Dermis blood vessel endothelial cell (primary cell): ENCODE measurements at places on chromosomes 16 and 17.
A peak's percentile ranks its signal among the peaks of the same experiment; 100 is the strongest.

- no peak for DNase-seq
Measured at GRCh38 chr17:82950525-82951102, 110.8 kb upstream of the ZNF750 start.

DNA sequence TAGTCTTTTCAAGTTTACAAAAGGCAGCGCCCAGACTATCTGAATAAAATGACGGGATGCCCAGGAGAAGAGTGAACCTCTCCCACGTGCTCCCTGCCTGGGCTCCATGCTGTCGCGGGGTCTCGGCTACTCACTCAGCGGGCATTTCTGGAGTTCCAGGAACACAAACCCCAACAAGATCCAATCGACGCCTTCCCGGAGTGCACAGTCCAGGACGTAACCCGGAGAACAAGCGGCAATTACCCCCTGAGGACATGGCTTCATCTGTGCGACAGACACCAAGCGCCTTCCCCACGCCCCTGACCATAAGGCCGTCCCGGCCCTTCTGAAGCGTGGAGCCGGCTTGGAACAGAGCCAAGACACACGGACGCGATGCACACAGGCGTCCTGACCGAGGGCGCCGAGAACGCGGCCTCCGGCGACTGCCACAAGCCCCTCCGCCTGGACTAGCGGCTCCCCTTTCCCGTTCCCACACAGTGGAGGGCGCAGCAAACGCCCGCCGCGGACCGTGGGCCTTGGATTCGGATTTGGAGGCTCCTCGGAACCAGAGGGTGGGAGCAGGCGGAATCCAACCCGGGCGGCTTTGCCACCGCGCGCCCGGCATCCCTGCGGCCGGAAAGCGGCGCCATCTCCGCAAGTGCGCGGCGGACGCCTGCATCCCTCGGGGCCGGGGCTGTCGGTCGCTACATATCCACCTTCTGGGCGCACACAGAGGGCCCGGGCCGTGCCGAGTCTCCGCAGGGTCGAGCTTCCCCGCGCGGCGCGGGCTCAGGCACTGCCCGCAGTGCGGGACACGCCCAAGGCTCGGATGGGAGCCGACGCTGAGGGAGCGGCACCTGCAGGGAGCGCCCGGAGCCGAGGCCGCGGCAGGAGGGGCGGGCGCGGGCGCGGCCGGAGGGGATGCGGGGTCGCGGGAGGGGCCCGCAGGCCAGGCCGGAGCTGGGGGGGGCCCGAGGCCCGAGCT, 725 bp downstream of the ABCA3 start:
- peak; percentile 75 for DNase-seq

- DNase-seq: no peak
Measured at GRCh38 chr17:32834104-32834503, 42.8 kb downstream of the MYO1D start.

DNA sequence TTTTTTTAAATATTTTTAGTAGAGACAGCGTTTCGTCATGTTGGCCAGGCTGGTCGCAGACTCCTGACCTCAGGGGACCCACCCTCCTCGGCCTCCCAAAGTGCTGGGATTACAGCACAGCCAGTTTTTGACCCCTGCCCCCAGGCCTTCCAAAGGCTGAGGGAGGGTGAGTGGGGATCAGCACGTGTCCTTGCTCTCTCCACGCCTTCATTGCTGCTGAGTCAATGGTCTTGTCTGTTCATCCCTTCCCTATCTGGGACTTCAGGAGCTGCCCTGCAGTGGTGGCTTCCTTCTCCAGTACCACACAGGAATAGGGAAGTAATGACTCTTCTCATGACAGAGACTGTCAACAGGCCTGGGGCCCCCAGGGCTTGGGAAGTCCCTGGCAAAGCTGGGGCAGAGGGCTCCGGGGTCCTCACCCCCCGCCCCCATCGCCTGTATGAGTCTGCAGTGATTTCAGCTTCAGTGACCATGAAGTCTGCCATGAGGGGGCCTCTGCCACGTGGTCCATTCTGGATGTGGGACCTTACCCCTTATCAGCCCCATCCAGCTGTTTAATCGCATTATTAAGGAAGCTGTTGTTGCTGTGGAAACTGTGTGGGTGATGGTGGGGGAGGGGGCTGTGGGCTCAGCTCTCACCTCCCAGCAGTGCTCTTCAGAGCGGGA, 6.1 kb downstream of the ABCC3 start:
- DNase-seq: peak; percentile 52

GRCh38 chr16:57875347-57875746, 73.1 kb upstream of the KIFC3 start:
- no peak for DNase-seq

GRCh38 chr16:73697336-73697735, 599.3 kb upstream of the PSMD7 start:
- no peak for DNase-seq

DNA sequence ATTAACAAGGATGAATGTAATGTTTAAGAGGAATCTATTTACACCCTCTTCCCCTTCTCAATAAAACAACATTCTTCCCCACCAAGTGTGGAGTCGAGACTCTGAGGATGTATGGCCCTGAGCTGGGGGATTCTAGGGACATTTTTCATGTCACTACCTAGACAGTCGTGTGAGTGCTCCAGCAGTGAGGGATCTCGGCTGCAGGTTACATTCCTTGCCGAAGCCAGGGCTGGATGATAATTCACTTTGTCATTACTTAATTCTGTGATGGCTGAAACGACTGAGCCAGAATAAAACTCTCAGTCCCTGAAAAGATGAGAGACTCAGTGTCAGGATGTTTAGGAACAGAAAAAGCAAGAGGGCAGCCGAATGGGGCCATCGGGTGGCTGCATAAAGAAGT, 106.9 kb upstream of the HSBP1 start:
- DNase-seq: no peak

DNA sequence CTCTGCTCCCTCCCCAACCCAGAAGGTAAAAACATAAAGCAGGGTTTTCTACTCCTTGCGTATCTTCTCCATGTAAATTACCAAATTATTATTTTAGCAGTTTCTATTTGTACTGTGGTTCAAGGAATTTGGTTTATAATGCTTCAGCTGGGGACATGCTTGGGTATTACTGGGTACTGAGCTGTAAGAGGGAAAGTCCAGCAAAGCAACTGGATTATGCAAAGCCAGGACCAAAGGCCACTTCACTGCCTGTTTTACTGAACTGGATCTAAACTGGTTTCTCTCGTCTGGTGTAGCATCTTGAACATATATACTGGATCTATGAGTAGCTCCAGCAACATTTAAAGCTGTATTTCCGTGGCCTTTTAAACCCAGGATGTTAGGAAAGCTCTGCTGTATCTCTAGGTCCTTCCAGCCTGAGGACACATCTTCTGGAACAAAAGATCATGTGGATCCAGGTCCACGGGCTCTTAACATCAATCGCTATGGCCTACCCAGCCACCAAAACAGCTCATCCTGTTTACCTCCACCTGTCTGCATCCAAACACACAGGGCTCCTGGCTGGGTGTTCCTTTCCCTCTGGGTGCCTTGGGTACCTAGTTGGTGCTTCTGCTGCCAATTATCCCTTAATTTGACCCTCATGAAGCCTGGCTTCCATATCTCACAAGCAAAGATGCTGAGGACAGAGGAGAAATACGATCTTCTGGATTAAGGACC, 7.2 kb downstream of the PMP22 start:
- no peak for DNase-seq

- no peak for DNase-seq
Measured at GRCh38 chr17:58092797-58093385, 9.7 kb downstream of the DYNLL2 start.

GRCh38 chr16:81307770-81308169, 7.0 kb upstream of the GAN start:
- DNase-seq: no peak

- DNase-seq: peak; percentile 90
Measured at GRCh38 chr17:38751808-38752307, 683 bp upstream of the PSMB3 start.

DNA sequence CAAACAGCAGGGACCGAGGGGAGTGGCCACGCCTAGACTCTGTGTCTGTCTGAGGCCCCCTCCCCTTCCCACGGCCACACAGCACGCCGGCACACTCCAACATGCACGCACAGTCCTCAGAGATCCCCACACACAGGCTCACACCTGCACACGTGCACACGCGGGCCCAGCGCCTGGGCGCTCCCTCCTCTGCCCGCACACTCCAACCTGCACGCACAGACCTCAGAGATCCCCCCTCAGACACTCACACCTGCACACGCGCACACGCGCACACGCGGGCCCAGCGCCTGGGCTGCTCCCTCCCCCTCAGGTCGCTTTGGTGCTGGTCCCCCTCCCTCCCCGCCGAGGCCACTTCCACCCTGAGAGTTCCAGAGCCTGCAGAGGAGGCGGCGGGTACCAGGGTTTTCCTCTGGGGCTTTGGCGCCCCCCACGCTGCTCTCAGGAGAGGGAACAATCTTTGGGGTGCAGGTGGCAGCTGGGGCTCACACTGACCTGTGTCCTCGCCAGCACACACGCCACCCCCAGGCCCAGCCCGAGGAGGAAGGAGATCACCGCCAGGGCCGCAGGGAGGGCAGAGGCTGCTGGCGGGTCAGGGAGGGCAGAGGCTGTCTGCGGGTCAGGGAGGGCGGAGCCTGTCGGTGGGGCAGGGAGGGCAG, 1.6 kb downstream of the CD7 start:
- no peak for DNase-seq

- DNase-seq: no peak
Measured at GRCh38 chr16:89602952-89603590, 10.4 kb upstream of the DPEP1 start.

GRCh38 chr17:43576563-43577229, 30.6 kb upstream of the ETV4 start:
- DNase-seq: peak; percentile 89

- DNase-seq: no peak
Measured at GRCh38 chr16:11792410-11793241, 4.4 kb downstream of the ZC3H7A start.

GRCh38 chr16:12021578-12022253, 45.2 kb downstream of the SNX29 start:
- DNase-seq: no peak

DNA sequence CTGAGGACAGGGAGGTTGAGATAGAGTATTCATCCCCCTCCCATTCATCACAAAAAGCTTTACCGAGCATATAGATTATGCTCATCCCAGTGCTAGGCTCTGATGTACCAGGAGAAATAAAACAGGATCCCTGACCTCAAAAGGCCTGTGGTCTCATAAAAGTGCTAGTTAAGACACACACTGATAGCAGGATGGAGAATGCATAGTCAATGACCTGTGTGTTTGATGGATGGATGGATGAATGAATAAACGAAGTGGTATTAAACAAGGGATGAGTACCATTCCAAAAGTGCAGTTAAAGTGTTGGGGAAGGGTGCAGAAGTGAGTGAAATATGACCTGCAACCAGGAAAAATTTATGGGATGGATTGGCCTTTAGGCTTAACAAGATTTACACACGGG, 133.9 kb upstream of the NUDT7 start:
- no peak for DNase-seq

- peak; percentile 61 for DNase-seq
Measured at GRCh38 chr17:44898768-44899073, 524 bp downstream of the EFTUD2 start.

DNA sequence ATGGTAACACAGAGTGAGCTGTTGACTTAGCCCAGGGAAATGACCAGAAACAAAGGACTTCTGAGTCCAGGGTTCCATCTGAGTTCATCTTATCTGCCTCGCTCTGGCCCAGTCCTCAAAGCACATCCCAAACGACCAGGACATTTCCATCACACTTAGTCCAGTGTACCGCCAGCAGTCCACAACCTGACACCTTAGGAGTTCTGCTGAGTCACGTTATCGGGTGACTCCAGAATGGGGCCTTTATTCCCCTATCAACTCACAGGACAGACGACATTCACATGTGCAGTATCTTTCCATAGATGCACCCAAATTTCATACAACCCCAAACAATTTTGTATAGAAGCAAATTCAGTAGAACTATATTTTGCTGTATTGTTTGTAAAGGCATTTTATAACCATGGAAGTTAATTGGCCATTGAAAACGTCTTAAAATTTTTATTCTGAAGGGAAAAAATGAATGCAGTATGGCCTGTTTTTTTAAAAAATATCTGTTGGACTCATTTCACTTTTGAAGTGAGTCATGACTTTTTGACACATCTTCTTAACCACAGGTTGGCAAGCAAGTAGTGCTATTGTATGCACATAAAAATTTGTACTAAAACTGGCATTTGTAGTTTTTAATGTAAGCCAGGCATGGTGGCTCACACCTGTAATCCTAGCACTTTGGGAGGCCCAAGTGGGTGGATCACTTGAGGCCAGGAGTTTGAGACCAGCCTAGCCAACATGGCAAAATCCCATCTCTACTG, 46.3 kb downstream of the ZNF18 start:
- no peak for DNase-seq

DNA sequence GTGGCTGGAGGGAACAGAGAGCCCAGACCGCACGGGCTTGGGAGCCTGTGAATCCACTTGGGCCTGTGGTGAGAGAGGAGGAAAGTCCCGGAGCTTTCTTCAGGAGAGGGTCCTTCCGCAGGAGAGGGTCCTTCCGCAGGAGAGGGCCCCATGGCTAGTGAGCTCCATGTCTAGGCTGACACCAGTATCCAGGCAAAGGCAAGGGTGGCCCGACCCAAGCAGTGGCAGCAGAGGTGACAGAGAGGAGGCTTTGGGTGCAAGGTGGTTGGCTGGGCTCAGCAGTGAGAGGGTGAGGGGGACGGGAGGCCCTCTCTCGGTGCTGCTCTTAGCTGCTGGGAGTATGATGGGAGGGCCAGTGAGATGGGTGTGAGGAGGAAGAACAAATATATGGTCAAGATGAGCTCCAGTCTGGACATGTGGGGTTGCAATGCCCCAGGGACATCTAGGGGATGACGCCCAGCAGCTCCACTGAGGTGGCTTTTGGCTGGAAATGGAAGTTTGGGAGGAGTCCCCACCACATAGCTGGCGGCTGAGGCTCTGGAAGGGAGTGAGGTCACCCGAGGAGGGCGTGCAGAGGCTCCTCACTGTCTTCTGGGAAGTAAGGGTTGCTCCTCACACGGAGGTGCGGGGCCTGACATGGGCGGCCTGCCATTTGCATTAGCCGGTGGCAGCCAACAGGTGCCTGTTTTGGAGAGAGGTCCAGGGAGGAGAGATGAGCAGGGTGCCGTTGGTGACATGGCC, 2.3 kb upstream of the HSD3B7 start:
- no peak for DNase-seq

GRCh38 chr16:58605562-58605961, 24.1 kb downstream of the CNOT1 start:
- peak; percentile 9 for DNase-seq
